ENCODE measurements at places on chromosomes 12 and 14.

- no peak for DNase-seq
Measured at GRCh38 chr14:81559385-81559784, 25.7 kb upstream of the SEL1L start.

DNA sequence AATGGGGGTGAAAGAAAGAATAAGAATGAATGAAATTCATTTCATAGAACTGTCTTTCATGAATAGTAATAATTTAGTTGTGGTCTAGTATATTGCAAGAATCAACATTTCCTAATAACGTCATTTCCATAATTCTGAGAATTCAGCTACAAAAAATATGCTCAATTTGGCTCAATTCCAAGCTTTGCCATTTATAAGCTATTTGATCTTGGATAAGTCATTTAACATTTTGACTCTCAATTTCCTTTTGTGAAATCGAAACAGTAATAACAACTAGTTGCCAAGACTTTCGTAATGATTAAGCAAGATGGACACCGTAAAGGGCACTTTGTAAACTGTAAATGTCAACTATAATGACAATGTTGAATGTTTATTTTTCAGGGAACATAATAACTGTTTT lies 18.1 kb downstream of the NOS1 start:
- DNase-seq: no peak

DNA sequence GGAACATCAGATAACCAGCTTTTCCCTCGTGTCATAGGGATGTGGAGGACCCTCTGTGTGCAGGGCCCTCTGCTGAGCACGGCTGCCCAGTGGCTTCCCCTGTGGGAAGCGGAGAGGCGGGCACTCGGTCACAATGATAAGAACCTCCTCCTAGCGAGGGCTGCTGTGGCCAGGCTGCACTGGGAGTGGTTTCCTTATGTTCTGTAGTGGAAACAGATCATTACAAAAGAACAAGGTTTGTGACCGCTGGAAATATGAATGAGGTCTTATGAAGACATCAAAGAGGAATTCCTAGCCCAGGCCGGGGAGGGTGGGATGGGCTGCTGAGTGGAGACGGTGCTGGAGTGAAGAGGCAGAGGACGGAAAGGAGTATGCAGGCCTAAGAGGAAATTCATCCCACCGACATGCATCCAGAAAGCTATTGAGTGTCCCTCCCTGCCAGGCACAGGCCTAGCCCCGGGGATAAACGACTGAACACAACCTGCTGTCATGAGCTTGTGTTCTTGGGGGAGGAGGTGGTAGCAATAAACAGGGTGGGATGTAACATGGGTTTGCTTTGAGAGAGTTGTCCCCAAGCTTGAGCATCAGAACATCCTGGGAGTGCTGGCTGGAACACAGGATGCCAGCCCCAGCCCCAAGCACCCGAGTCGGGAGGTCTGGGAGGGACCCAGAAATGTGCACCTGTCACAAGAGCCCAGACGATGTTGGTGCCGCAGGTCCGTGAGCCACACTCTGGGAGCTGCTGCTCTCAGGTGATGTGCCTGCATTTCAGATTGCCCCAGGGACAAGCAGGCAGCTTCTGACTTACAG lies 37.5 kb downstream of the FZD10 start:
- DNase-seq: no peak

GRCh38 chr12:75976113-75976512 lies 55.5 kb downstream of the PHLDA1 start:
- no peak for DNase-seq

- DNase-seq: no peak
Measured at GRCh38 chr14:64879635-64880220, at the start of gene SPTB. Gene SPTB, minus strand, starts transcription at chr14:64879907. Its CDS starts 56,813 bp downstream, at chr14:64823094.

GRCh38 chr14:61547186-61548069 lies 147.9 kb upstream of the HIF1A start:
- no peak for DNase-seq

Measured in OCI-LY7 (cell line).